ENCODE measurements at places on chromosomes 7 and 10. TPM values are rescaled to one million over a fixed set of nuclear protein-coding genes. Genes with fewer than 3 reads are reported as not detected.

The EPHB6 gene
- 1.2 TPM for polyA plus RNA-seq

The NKX1-2 gene
- polyA plus RNA-seq, result not detected

The EGR2 gene
- polyA plus RNA-seq, result 1.8 TPM

The GRID2IP gene
- 0.23 TPM for polyA plus RNA-seq

The AMZ1 gene
- polyA plus RNA-seq, result not detected

The LRRC72 gene
- not detected for polyA plus RNA-seq

The NPSR1 gene
- polyA plus RNA-seq, result not detected

All from sigmoid colon (tissue), 7 donors.